CD8-positive, alpha-beta memory T cell (primary cell): ENCODE measurements at places on chromosomes 16 and 17.

DNA sequence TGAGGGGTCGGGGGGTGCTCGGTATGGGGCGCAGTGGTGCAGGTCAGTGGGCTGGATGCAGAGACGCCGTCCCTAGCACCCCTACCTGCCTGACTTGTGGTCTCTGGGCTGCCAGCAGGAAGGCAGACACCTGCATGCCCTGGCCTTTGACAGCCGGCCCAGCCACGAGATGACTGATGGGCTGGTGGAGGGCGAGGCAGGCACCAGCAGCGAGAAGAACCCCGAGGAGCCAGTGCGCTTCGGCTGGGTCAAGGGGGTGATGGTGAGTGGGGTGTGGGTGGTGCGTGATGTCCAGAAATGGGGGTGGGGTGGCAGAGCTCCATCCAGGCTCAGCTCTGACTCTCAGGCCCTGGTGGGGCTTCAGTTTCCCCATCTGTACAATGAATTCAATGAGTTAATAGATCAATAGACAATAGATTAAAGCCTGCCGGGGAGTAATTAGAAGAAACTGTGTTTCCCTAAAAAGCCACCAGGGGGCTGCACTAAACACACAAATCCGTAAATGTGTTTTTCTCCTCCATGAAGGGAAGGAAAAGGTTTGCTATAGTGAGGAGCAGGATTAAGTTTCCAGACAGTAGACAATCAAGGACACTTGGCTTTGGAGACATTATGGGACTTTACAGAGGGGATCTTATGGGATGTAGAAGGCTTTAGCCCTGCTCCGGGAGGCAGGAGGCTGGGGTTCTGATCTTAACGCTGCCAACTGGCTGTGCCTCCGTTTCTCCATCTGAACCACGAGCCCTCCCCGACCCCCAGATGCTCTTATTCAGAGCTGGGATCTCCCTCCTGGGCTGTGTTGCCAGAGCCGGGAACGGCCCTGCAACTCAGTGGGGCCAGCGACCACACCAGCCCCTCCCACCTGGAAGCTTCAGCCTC, 2.2 kb downstream of the SLC12A3 start:
- no peak for DNase-seq

GRCh38 chr17:50863221-50863843, 2.8 kb downstream of the TOB1 start:
- DNase-seq = no peak

- no peak for DNase-seq
Measured at GRCh38 chr17:50076591-50077235, 18.4 kb upstream of the PDK2 start.

DNA sequence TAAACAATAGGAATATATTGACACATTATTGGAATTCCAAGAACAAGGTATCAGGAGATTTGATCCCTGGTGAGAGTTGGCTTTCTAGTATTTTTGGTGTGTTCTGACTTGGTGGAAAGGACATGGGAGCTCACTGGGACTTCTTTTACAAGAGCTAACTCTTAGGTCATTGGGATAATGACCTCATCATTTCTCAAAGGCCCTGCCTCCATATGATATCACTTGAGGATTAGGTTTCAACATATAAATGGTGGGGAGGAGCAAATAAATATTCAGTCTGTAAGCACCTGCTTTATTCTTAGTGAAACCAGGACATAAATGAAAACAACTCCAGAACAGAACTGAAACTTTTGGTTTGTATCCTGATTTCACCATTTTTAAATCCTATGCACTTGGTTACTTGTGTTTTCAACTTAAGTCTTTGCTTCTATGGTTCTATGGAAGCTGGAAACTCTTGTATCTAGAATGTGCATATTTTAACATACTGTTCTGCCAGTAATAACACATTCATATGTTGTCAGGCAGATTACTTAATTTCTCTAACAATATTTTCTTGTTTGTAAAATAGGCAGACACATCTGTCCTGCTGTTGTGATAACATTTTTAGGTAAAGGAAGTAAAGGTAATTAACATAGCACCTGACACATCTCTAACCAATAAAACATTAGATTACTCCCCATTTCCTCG, 1527.7 kb upstream of the CDH8 start:
- no peak for DNase-seq

DNA sequence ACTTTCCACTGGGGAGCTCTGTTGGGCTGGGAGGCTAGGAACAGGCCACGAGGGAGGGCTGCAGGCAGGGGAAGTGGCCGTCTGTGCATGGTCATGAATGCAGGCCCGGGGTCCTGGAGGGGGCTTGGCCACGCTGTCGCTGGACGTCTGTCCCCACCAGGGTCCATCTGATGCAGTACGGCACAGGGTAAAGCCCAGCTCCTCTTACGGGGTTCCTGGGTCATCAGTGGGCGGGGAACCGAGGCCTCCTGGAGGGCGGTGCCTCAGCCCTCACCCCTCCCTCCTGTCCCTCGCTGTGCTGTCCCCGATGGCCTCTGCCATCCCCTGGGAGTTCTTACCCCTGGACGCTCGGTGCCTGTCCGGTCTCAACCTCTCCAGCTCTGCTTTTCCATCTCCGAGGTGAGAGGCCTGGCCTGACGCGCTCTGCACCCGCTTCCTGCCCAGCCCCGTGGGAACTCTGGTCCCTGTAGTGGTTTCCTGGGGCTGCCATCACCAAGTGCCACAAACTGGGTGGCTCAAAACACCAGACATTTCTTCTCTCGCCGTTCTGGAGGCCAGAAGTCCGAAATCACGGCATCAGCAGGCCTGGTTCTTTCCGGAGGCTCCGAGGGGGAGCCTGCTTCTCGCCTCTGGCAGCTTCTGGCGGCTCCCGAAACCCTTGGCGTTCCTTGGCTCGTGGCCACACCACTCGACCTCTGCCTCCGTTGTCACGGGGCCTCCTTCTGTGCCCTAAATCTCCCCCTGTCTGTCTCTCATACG, 182.8 kb downstream of the SEC14L1 start:
- DNase-seq = peak; percentile 28
